Stomach (tissue), 19 donors: ENCODE measurements at places on chromosomes 5 and 9. TPM values are rescaled to one million over a fixed set of nuclear protein-coding genes. Genes with fewer than 3 reads are reported as not detected.

DNA sequence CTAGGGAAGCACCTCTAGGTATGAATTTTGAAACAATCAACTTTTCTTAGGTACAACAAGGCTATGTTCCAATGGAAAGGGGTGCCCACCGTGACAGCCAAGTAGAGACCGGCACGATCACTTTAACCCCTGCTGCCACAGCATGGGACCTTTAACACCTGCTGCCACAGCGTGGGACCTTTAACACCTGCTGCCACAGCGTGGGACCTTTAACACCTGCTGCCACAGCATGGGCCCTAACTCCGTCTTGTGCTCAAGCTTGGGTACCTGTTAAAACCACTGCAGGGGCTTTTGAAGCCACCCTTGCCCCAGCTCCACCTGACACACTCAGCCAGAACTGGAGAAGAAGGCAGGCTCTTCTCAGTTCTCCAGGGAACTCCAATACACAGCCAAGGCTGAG is 18.2 kb upstream of the MXD3 start:
- no peak for DNase-seq

DNA sequence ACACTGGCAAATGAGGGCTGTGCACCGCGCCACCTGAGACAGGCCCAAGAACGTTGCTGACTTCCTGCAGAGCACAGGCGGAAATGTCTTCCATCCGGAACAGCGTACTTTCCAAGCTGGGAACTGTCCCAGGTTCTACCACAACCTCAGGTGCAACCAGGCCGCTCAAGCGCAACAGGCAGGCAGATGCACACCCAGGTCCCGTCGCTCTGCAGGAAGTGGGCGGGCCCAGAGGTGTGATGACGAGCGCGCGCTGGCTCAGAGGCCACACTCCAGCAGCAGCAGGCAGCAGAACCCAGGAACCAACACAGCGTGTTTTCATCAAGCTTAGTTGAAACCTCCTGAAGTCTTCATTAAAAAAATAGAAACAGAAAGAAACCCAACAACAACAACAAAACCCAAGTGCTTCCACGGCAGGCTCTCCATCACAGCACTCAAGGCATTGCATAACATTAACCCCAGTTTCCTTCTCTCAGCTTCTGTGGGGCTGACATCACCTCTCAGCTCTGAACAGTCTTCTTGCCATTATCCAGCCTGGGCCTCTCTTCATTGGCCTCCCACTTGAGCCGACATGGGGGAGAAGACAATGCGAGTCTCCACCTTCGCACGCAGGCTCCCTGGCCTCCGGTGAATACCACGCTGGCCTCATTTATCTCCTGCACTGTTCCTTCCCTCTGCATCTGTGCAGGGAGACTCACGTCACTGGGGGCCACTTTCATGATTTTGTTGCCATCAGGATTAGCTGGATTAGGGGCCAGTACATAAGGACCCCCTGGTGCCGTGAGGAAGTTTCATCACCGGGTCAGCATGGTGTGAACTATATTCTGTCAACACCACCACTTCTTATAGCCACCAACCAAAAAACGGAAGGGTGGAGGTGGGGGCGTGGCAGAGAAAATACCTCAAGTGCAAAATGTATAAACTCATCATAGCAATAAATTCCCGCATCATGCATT is 22.1 kb downstream of the PTCH1 start:
- DNase-seq = peak; percentile 85

DBH gene
- total RNA-seq = under 0.01 TPM

RGS7BP gene
- 4.2 TPM for total RNA-seq

FCN1 gene
- total RNA-seq = not detected

- peak; percentile 57 for DNase-seq
Observed at GRCh38 chr9:120477534-120478001, 102.4 kb downstream of the CDK5RAP2 start.

INSL6 gene
- not detected for total RNA-seq

DNA sequence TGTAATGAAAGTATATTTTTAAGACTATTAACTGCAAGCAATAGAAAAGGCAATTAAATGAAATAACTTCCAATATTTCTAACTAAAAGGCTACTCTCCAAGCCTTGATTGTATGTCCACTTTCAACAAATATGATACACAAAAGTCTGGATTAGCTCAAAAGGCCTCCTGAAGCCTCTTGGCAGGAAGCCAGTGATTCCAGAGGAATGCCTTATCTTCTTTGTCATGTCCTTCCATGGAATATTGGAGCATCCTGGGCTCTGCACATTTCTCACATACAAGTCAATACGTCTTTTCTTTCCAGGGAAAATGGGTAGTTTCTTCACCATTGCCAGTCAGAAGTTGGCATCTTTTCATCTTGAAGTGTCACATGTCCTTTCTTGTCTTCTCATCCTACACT is 357.8 kb downstream of the KDM4C start:
- peak; percentile 12 for DNase-seq

GRCh38 chr5:136677217-136677616 is 311.9 kb upstream of the TRPC7 start:
- DNase-seq = no peak

DNA sequence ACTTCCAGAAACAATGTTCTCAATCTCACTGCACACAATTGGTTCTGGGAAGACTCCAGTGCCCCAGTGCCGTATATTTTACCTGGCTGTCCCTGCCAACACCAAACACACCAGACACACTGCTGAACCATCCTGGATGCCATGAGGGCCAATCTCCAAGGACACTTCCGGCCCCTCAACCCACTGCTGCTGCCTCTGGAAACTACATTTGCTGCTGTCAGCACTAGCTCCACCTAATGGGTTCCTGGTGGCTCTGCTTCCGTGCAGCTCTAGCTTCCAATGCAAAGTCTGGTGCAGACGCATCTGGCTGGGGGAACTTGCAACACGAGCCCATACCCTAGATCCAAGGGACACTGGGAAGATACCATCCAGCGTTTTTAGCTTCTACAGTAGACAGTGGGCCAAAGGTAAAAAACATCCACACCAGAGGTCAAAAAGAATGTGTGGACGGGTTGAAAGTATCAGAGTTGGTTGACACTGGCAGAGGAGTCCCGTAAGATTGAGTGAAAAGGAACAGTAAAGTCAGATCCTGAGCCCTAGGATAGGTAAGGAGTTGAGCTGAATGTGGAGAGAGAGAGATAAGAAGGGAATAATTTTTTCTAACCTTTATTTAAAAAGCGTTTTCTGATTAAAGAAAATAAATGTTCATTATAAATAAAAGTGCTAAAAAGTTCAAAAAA is 99.7 kb upstream of the KIF2A start:
- no peak for DNase-seq

ACOT12 gene
- total RNA-seq = not detected

PCDHB13 gene
- total RNA-seq = 5.9 TPM

BASP1 gene
- 16.9 TPM for total RNA-seq

GRCh38 chr5:96285823-96286222 is 147.2 kb downstream of the PCSK1 start:
- DNase-seq = no peak

MSMP gene
- not detected for total RNA-seq

GRCh38 chr5:65704621-65705239 is 17.2 kb downstream of the SGTB start:
- DNase-seq = no peak

C5orf58 gene
- not detected for total RNA-seq

DNA sequence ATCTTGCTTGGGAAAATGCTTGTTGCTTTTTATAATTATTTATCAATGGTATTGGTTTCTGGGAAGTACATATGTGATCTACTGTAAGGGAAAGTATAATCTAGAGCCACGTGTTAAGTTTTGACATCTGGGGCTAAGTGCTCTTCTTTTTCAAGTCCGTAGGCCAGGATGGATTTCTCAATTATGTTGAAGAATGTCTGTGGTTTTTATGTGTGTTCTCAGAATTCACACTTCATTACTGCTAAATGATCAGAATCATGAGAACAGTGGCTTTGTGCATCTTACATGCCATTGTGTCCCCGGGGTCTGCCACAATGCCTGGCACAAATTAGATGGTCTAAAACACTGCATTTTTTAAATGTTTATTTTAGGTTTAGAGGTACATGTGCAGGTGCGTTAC is 14.5 kb upstream of the AUH start:
- no peak for DNase-seq

C9orf153 gene
- total RNA-seq = not detected

- no peak for DNase-seq
Observed at GRCh38 chr5:180222056-180222455, 13.0 kb upstream of the RASGEF1C start.

- DNase-seq = peak; percentile 42
Observed at GRCh38 chr9:130891688-130892476, 4.7 kb downstream of the QRFP start.

- no peak for DNase-seq
Observed at GRCh38 chr9:97742545-97742944, 45.4 kb upstream of the XPA start.

DNA sequence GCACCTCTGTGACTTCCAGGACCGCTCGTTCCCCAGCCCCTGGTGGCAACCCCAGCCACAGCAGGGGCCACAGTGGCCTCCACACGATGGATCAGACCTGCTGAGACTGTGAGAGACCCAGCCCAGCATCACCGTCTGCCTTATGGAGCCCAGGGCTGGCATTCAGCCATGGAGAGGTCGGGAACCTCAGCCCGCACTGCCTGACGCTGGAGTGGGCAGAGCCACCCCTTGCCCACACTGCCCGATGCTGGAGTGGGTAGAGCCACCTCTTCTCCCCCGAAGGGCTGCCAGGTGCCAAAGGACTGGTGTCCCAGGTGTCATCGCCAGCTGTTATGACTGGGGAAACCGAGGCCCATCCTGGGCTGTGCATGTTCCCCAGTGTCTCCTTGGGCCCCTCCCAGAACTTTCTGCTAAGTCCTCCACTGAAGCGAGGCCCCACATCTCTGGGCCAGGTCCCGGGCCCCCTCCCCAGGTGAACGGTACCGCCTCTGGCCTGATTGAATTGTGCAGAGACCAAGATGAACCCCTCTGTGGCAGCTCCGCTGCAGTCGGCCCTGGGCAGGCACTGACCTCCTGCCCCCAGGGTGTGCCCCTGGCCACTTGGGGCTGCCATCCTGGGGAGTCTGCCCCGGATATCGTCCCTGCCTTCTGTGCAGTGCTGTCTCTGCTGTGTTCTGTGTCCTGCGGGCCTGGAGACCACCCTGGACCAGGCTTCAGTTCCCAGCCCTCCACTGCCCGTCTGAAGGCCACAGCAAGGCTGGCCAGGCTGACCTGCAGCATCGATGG is 137.1 kb downstream of the ADAMTS2 start:
- DNase-seq = no peak

DNA sequence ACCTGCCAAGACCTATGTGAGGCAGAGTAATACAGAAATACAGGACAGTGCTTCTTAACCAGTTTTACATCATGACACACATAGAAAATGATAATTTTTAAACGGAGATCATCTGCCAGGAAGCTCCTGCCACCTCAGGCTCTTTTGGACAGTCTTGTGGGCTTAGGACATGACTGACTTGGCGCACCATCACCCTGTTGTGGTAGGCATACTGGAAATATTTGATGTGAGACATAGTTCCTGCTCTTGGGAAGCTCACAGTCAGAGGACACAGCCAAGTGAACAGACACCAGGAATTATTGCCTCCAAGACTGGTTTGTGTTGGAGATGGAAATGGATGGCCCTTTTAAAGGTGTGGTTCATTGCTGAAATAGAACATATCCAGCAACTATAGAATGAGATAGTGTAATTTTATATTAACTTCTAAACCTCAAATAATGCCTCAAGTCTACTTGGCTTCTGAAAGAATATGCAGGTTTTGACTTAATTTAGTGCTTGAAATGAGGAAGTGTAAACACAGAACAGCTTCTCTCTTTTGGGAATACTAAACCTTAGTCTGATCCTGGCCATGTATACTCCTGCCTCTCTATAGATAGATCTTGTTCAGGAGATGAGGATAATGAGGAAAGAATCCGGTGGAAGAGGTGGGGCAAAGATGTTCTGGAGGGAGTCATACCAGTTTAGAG is 19.7 kb downstream of the CPEB4 start:
- no peak for DNase-seq

- no peak for DNase-seq
Observed at GRCh38 chr5:122152266-122152900, 23.0 kb downstream of the ZNF474 start.

GRCh38 chr5:52864884-52865283 is 77.2 kb downstream of the ITGA1 start:
- peak; percentile 62 for DNase-seq

DNA sequence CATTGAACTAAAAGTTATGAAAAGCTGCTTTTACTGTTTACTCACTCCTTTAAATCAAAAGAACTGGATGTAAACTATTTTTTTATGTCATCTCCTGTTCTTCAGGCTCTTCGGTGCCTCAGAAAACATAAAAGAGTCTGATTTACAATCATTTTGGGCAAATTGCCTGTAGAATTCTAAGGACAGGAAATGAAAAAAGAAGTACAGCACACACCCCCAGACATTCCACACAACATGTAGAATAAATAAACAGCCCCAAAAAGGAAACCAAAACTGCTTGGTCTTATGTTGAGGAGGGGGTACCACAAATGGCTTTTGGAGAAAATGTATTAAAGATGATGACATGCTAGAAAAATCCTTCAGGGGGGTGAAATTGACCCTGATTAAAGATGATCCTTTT is 57.2 kb downstream of the ITGA1 start:
- DNase-seq = no peak

- DNase-seq = no peak
Observed at GRCh38 chr5:150521522-150521817, 13.5 kb downstream of the NDST1 start.

SH3PXD2B gene
- total RNA-seq = 7.2 TPM

DNA sequence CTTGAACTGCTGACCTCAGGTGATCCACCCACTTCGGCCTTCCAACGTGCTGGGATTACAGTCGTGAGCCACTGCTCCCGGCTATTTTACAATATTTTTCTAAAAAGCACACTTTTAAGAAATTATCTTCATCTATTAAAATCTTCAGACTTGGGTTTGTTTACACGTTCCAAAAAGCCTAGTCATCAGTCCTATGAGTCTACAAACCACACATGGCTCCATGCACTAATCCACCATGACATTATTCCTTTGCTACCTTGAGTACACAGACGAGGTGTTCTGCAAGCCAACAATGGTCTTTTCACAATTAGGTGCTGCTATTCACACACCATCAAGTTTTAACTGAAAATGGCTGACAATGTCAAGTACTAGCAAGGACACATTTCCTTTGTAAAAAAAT is 41.0 kb downstream of the TRPM6 start:
- DNase-seq = no peak

ERAP2 gene
- 5.5 TPM for total RNA-seq

PTGS1 gene
- total RNA-seq = 49.6 TPM

MAMDC4 gene
- 317 TPM for total RNA-seq

CDX1 gene
- 2.0 TPM for total RNA-seq

GRCh38 chr5:53041071-53041692 is 52.0 kb downstream of the ITGA2 start:
- DNase-seq = no peak

- no peak for DNase-seq
Observed at GRCh38 chr9:129703667-129704355, 38.4 kb downstream of the PRRX2 start.

DNA sequence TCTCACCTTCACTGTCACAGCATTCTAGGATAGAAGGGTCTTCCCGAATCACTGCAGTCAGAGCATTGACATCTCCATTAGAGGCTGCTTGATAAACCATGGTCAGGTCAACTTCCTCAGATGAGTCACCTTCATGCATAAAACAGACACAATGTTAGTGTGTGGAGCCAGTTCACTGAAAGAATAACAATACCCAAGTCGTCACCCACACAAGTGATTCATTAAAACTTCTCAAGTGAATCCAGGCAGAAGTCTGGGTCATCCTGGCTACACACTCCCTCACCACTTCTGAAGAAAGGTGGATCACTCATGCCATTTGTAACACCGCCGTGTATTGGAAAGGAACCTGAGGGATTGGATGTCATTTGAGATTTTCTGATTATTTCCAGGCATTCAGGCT is 49.6 kb downstream of the ANKRD55 start:
- no peak for DNase-seq

- no peak for DNase-seq
Observed at GRCh38 chr5:132439521-132440089, 51.0 kb downstream of the IRF1 start.

- DNase-seq = no peak
Observed at GRCh38 chr5:159602434-159602833, 272.1 kb upstream of the IL12B start.
